AG04450 (cell line): ENCODE measurements at places on chromosomes 11 and 22.

- DNase-seq: no peak
Observed at GRCh38 chr11:68776442-68777235, 25.3 kb upstream of the TESMIN start.

- no peak for DNase-seq
Observed at GRCh38 chr22:35394011-35394312, 6.0 kb upstream of the MCM5 start.

GRCh38 chr11:20731676-20732215 lies 62.4 kb downstream of the NELL1 start:
- DNase-seq: no peak

DNA sequence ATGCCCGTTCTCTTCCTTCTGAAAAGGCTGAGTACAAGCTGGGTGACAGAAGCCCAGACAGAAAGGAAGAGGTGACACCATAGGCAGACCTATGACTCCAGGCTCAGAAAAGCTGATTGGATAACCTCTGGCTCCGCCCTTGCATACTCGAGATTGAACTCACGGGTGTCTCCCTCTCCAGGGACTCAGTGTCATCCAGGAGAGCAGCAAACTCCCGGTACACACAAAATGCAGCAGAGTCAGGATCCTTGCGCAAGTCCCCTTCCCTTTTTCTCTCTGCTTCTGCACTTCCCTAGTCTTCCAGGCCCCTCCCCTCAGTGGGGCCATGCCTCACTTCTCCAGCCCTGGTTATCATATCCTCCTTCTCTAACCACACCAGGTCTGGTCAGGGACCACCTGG lies 9.8 kb downstream of the SCN4B start:
- no peak for DNase-seq

- no peak for DNase-seq
Observed at GRCh38 chr22:28250036-28250695, 331.1 kb upstream of the PITPNB start.

GRCh38 chr11:56670984-56671383 lies 7.5 kb downstream of the OR5AR1 start:
- no peak for DNase-seq

- peak; percentile 33 for DNase-seq
Observed at GRCh38 chr11:94767701-94768601, at the start of gene AMOTL1. TSS of gene AMOTL1 (plus strand) at chr11:94768356. CDS start at chr11:94768512, 156 bp downstream.

GRCh38 chr11:21511835-21512440 lies 680.9 kb upstream of the ANO5 start:
- no peak for DNase-seq

GRCh38 chr22:19579115-19579811 lies 55.1 kb upstream of the CLDN5 start:
- no peak for DNase-seq

- no peak for DNase-seq
Observed at GRCh38 chr11:107183953-107184352, 165.7 kb upstream of the GUCY1A2 start.

GRCh38 chr22:46788441-46789172 lies 26.2 kb downstream of the TBC1D22A start:
- DNase-seq: no peak

- DNase-seq: no peak
Observed at GRCh38 chr11:76598426-76598839, 72.1 kb downstream of the LRRC32 start.
